ENCODE measurements at places on chromosomes 2 and 18.

DNA sequence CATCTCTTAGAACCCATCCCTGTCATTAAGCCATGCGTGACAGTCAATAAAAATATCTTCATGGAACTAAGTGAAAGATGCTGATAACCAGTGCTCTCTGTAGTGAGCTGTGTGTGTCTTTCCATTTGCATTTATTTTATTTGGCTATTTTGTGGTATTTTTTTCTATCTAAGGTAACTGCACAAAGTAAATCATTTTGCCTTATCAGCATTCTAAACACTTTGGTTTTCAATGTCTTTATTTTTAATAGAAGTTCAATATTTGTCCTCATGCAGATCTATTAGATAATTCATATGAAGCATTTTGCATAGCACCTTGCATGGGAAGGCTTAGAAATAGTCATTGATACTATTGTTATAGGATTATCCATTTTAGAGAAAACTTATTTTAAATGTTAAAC, 163.6 kb upstream of the TANK start:
- no peak for DNase-seq

GRCh38 chr2:137748533-137748932, 215.7 kb upstream of the HNMT start:
- DNase-seq = no peak

DNA sequence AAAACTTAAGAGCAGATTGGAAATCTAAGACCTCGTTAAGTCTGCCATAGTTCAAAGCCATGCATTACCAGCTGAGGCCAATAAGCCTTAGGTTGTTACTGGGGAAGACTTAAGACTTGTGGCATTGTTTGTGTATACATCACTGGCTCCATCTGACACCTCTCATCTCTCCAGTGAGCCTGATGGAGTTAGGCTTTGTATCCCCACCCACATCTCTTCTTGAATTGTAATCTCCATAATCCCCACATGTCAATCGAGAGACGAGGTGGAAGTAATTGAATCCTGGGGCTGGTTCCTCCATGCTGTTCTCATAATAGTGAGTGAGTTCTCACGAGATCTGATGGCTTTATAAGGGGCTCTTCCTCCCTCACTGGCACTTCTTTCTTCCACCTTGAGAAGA, 404.6 kb downstream of the ARHGAP15 start:
- no peak for DNase-seq

GRCh38 chr2:148926981-148927401, 52.0 kb downstream of the KIF5C start:
- DNase-seq = peak; percentile 8

DNA sequence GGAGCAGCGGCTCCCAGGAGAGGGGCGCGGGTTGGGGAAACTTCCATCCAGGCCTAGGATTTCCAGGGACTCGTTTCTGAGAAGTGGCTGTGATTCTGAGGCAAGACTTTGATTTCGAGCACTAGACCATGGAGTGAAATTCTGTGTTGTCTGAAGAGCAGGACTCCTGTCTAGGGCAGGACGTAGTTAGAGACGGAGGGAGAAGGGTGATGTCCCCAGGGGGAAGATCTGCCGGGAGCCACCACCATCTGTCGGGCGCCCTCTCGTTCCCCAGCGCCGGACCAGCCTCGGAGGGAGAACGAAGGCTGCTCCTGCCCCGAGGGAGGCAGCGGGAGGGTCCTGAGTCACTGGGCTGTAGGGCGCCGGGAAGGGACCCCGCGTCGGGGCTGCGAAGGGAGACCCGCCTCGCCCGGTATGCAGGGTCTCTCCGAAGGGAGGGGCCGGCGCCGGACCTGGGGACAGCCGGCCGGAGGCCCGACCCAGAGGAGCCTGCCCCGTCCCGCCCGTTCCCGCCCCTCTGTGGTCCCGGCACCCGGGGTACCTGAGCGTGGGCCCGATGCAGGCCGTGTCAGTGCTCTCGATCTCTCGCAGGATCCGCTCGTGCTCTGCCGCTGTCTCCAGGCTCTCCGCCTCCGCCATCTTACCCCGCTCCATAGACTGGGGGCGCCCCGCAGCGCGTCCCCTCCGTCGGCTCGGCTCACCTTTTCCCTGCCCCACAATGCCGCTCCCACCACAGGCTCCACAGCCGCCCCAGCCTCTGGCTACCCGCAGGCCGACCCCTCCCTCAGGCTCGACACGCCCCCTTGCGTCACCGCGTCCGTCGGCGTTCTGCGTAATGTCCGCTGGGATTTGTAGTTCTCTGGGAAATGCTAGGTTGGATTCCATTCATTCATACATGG, at the start of gene EXOC6B:
Gene EXOC6B (minus strand): TSS at position 777 of the 899 bp plus-strand sequence.
- peak; percentile 87 for DNase-seq

- no peak for DNase-seq
These were observed 104.5 kb upstream of the ZNF521 start for GRCh38 chr18:25456334-25457010.

DNA sequence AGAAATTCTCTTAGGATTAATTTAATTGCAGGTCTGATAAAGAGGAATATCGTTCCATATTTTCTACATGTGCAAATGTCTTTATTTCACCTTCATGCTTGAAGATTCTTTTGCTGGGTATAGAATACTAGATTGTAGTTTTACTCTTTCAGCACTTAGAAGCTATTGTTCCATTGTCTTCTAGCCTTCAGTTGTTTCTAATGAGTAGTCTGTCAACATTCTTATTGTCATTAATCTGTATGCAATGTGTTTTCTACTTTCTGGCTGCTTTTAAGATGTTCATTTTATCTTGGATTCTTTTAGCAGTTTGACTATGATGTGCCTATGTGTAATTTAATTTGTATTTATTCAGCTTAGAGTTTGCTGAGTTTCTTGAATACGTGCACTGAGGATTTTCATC, 64.3 kb upstream of the ZNF385B start:
- DNase-seq = no peak

DNA sequence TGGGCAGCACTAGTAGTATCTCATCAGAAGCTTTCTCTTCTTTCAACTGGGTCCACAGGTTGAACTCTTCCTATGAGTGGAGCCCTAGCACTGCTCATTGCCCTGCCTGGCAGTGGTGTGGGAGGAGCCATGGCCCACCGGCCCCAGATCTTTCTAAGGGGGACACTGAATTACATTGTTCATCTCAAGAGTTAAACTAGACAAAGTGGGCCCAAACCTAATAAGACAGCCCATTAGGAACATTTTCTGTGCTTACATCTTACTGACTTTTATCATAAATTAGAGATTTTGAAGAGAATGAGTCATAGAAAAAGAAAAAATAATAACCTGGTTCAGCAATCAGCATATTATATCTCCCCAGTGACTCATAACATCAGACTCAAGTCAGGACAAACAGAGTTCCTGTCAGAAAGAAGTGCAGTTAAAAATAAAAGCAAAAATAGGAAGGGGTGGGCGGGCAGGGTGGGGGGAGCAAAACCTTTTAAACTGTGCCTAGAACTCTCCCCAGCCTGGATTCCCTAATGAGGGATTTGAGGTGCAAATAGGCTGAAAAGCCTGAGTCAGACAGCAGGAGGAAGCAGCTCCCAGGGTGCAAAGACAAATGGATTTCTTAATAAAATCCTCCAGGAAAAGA, 161.6 kb upstream of the TRIB2 start:
- peak; percentile 55 for DNase-seq

DNA sequence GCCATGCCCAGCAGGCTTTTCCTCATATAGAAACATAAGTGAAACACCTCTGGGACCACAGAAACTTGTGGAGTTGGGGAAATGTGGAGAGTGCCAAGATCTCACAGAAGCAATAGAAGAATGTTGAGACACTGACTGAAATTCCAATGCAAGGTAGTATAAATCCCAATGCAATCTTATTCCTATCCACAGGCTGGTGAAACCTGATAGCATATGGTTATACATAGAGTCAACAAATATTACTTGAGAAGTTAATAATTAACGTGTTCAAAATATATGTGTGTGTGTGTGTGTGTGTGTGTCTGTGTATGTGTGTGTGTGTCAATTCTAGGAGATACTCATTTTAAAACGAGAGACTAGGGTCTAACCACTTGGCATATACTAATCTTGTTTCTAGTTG, 776.8 kb upstream of the ACVR2A start:
- DNase-seq = no peak

- no peak for DNase-seq
These were observed 2.2 kb downstream of the IL1F10 start for GRCh38 chr2:113069676-113070605.

- DNase-seq = no peak
These were observed 108.7 kb downstream of the EN1 start for GRCh38 chr2:118738524-118739308.

DNA sequence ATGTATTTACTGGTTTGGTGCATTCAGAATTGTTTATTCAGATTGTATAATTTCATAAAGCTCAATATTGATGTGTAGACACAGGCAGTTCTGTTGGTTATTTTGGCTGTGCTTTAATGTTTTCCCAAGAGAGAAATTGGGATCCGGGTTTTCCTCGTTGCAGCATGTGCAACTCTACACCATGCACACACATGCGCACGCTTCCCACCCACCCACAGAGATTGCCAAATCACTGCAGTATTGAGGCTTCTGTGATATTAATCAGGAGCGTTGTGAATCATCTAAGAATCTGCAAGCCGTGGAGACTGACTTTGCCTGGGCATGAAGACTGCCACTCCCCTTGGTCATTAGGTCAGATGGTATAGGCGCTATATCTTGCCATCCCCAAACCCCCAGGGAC, 571.5 kb downstream of the SLC4A3 start:
- no peak for DNase-seq

DNA sequence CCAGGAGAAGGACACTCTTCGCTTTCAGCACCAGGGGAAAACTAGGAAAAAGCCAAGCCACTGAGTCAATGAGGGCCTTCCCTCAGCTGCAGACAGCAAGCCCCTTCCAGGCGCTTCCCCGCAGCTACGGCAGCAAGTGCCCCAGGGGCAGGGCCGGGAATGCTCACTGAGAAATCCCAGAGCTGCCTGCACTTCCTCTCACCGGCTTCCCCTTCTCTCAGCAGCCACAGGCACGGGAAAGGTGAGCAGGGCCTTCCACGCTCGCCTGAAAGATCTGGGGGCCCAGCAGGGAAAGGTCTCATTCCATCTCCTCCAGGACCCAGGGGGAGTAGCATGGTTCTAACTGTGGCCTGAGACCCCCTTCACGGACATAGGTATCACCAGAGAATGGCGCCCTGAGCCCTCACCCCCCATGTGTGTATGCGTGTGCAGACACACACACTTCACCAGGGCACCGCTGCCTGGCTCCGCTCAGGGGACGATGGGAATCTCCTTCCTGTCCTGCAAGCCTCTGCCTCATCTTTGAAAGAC, 29.6 kb upstream of the FOSL2 start:
- no peak for DNase-seq

DNA sequence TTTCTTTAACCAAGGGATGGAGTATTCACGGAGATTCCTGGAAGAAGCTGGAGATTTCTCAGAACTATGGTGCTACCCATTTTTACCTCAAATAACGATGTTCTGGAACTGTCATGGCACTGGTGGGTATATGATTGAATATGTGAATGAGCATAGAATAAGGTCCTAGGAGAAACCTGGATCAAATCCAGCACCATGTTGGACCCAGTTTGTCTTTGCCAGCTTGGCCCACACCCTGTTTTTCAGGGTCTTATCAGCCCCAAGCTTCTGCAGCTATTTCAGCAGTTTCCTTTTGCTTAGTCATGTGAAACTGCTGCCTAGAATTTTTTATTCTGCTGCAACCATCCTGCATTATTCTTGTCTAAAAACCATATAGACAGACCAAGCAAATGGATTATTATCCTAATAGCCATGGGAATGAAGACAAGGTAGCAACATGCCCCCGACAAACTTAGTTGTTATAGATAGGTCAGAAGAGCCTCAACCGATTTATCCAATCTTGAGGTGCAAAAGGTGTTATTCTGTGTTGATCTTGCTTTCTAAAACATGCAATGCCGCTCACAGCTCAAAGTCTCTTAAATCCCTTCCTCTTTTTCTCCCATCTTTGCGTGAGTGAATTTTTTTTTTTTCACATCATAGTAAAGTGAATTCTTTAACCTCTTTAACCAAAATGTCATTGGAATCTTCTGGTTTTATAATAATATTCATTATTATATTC, 133.6 kb downstream of the PRPF40A start:
- no peak for DNase-seq

GRCh38 chr18:6557057-6557769, 142.5 kb upstream of the L3MBTL4 start:
- DNase-seq = no peak

GRCh38 chr2:69798290-69798908, 31.1 kb upstream of the GMCL1 start:
- no peak for DNase-seq

- DNase-seq = peak; percentile 58
These were observed 33.7 kb upstream of the RNF152 start for GRCh38 chr18:61926532-61926931.

- DNase-seq = no peak
These were observed 481.3 kb downstream of the PIK3C3 start for GRCh38 chr18:42436222-42436765.

GRCh38 chr18:902229-902628, 2.4 kb upstream of the ADCYAP1 start:
- DNase-seq = no peak

DNA sequence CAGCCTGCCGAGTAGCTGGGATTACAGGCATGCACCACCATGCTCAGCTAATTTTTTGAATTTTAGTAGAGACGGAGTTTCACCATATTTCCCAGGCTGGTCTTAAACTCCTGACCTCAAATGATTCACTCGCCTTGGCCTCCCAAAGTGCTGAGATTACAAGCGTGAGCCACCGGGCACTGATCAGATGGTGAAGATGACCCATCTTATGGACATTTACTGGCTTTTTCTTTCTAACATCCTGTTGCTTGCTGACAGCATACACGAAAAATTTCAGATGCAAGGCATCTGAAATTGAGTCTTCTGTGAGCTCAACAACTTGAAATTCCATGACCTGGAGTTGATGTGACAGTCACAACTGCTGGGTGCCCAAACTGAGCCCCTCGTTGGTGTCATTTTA, 859.5 kb upstream of the CNTNAP5 start:
- no peak for DNase-seq

DNA sequence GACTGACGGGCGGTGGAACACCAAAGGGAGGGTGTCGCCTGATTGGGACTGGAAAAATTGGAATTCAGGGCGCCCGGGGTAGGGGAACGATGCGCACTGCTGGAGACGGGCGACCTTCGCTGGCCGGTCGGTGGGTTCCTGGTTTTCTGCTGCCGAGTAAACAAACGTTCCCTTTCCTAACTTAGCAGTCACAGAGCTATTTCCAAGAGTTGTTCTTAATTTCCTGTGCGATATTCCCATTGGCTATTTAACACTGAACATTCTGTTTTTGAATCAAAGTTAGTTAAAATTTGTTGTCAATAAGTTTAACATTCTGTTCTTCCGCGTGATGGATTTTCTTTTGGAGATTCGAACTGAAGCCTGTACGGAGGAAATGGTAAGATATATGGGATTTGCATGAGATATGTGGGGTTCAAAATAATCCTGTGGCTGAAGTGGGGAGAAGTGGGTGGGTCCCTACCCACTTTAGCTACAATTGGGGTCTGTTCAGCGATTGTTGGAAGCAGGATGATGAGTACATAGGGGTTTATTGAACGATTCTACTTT, 862 bp downstream of the C18orf54 start:
- DNase-seq = no peak

- DNase-seq = no peak
These were observed 30.0 kb upstream of the KLHL14 start for GRCh38 chr18:32802591-32803451.

GRCh38 chr2:195820373-195820772, 163.3 kb downstream of the SLC39A10 start:
- no peak for DNase-seq
